OCI-M1 (cell line): ENCODE measurements at places on chromosomes 16 and 17.

- DNase-seq = no peak
Observed at GRCh38 chr17:42325026-42325425, 36.7 kb downstream of the STAT5A start.

- no peak for DNase-seq
Observed at GRCh38 chr17:43337684-43338428, 60.9 kb upstream of the ARL4D start.

DNA sequence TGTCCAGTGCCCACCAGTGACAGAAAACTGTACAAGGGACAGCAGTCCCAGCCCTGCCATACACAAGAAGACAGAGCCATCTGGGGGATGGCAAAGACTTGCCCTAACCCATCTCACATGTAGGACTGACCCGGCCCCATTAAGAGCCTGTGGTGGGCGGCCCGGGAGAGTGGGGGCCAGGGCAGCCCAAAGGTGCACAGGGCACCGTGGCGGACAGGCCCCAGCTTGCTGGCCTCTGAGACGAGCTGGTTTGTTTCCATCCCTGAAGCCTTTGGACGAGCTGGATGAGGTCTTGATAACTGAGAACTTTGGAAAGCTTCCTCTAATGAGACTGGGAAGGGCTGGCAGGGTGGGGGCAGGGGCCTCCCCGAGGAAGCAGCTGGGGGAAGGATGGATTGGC, 11.0 kb upstream of the RCVRN start:
- DNase-seq = no peak

- DNase-seq = no peak
Observed at GRCh38 chr17:31528291-31528874, 136.9 kb downstream of the RAB11FIP4 start.

DNA sequence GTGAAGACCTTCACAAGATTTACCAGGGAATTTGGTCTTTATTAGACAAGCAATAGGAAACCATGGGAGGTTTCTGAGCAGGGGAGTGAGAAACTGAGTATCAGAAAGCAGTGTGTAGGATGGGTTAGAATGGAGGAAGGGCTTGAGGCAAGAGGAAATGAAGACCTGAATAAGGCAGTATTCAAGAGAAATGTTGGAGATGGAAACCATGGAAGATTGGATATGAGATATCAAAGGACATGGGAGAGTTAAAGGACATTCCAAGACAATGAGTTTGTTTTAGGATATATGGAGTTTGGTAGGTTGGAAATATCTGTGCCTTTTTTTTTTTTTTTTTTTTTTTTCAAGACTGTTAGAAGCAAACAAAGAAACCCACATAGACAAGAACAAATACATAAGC, 21.3 kb upstream of the FAM20A start:
- no peak for DNase-seq

GRCh38 chr17:30568117-30568430, 90.9 kb downstream of the GOSR1 start:
- no peak for DNase-seq

GRCh38 chr17:62078009-62078408, 12.9 kb upstream of the MED13 start:
- DNase-seq = no peak

- no peak for DNase-seq
Observed at GRCh38 chr16:51430716-51431369, 279.8 kb upstream of the SALL1 start.

GRCh38 chr17:72614871-72615626, 477.4 kb downstream of the SLC39A11 start:
- no peak for DNase-seq
